Right atrium auricular region (tissue), 2 donors: ENCODE measurements at places on chromosomes 11 and 22.

DNA sequence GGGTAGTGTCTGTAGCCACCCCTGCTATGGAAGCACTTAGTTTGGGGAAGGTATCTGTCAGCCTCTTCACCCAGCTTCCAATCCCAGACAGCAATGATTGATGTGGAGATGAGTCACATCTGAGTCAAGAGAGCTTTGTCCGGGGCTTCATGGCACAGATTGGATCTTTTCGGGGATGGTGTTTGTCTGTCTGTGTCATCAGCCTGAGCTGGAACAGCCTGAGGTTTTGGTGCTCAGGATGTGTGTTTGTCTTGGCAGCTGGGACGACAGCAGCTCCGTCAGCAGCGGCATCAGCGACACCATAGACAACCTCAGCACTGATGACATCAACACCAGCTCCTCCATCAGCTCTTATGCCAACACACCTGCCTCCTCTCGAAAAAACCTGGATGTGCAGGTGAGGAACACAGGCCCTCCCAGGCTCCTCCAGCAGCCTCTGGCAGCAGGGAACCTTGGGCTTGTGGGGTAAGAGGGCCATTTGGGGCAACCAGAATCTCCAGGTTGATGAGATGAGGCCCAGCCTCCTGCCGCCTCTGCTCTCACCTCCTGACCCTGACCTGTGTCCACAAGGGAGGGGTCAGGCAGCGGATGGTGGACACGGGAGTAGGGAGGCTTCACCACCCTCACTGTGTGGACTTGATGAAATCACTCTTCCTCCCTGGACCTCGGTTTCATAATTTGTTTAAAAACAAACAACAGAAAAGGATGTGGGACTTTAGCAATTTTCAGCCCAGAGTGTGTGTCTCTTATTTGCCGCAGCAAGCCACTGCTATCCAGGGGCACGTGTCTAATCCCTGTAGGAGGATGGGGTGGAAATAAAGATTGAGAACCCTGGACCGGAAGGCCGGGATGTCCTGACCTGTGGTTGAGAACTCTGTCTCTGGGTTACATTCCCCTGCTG, 124.3 kb downstream of the DBX1 start:
- H3K4me1 ChIP-seq = peaks cover 35% of the 10 kb centered on the region
- no peak overlapping the region for H3K4me3 ChIP-seq
- no peak for DNase-seq

- H3K36me3 ChIP-seq = peaks cover 60% of the 10 kb centered on the region
- DNase-seq = no peak
- H3K27me3 ChIP-seq = no peaks in the 10 kb centered on the region
- peak overlapping the region; percentile 66 for H3K27ac ChIP-seq
Observed at GRCh38 chr22:41892721-41893120, 22.2 kb downstream of the SHISA8 start.

- H3K4me1 ChIP-seq = no peaks in the 10 kb centered on the region
- no peak overlapping the region for H3K4me3 ChIP-seq
- no peak for DNase-seq
- no peaks in the 10 kb centered on the region for H3K27me3 ChIP-seq
Observed at GRCh38 chr11:127103586-127104388, 103.2 kb upstream of the KIRREL3 start.

DNA sequence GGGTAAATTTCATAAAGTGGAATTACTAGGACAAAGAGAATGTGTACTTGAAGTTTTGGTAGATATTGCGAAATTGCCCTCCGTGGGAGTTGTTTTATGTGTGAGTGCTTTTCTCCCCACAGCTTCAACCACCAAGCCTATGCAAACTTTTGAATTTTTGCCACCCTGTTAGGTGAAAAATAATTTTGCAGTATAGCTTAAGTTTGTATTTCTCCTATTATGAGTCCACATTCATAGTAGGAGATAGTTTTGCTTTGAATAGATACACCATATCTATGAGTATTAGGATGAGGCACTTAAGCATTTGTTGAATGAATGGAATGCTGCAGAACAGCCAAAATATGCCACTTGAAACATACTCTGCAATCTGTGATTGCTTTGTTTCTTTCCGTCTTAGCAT, 43.6 kb downstream of the UVRAG start:
- no peaks in the 10 kb centered on the region for H3K27me3 ChIP-seq
- no peaks in the 10 kb centered on the region for H3K4me1 ChIP-seq
- peaks cover 11% of the 10 kb centered on the region for H3K36me3 ChIP-seq

GRCh38 chr11:66902486-66903177, 45.8 kb downstream of the LRFN4 start:
- no peak for DNase-seq
- H3K27ac ChIP-seq = no peak overlapping the region
- H3K4me1 ChIP-seq = no peaks in the 10 kb centered on the region
- no peaks in the 10 kb centered on the region for H3K27me3 ChIP-seq
- H3K36me3 ChIP-seq = no peaks in the 10 kb centered on the region

GRCh38 chr22:35476341-35476740, 64.3 kb upstream of the RASD2 start:
- no peaks in the 10 kb centered on the region for H3K4me1 ChIP-seq
- no peak overlapping the region for H3K27ac ChIP-seq
- no peaks in the 10 kb centered on the region for H3K36me3 ChIP-seq
- no peak for DNase-seq
- H3K27me3 ChIP-seq = no peaks in the 10 kb centered on the region
- H3K4me3 ChIP-seq = no peak overlapping the region

GRCh38 chr22:48334971-48335370, 1492.7 kb downstream of the BRD1 start:
- no peak overlapping the region for H3K27ac ChIP-seq
- H3K4me3 ChIP-seq = no peak overlapping the region
- no peaks in the 10 kb centered on the region for H3K4me1 ChIP-seq

DNA sequence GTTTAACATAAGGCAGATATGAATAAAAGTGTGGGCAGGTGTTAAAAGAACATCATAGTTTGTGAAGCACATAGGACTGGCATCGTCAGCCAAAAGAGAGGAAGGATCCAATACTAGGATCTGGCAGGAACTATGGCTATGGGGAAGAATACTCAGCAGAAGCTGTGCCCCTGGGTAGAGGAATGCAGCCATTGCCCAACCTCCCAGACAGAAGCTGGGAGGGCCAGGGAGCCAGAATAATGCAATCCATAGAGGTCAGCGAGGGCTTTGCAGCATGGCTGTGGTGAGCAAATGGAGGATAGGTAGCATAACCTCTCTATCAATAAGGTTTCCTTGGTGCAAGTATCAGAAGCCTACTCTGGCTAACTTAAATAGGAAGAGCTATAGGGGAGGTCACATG, 11.7 kb upstream of the CSTF3 start:
- no peaks in the 10 kb centered on the region for H3K36me3 ChIP-seq
- H3K4me1 ChIP-seq = peaks cover 7% of the 10 kb centered on the region
- no peak for DNase-seq

GRCh38 chr22:42062506-42063170, 8.0 kb downstream of the NAGA start:
- H3K4me1 ChIP-seq = no peaks in the 10 kb centered on the region
- no peak overlapping the region for H3K4me3 ChIP-seq
- peak; percentile 26 for DNase-seq

- H3K4me1 ChIP-seq = no peaks in the 10 kb centered on the region
- no peak overlapping the region for H3K27ac ChIP-seq
- no peak overlapping the region for H3K4me3 ChIP-seq
- no peak for DNase-seq
- no peaks in the 10 kb centered on the region for H3K27me3 ChIP-seq
Observed at GRCh38 chr11:68935516-68936357, 32.0 kb downstream of the IGHMBP2 start.

GRCh38 chr11:121018746-121019145, 5.2 kb upstream of the TBCEL start:
- H3K4me3 ChIP-seq = no peak overlapping the region
- no peak for DNase-seq
- peaks cover 4% of the 10 kb centered on the region for H3K4me1 ChIP-seq

DNA sequence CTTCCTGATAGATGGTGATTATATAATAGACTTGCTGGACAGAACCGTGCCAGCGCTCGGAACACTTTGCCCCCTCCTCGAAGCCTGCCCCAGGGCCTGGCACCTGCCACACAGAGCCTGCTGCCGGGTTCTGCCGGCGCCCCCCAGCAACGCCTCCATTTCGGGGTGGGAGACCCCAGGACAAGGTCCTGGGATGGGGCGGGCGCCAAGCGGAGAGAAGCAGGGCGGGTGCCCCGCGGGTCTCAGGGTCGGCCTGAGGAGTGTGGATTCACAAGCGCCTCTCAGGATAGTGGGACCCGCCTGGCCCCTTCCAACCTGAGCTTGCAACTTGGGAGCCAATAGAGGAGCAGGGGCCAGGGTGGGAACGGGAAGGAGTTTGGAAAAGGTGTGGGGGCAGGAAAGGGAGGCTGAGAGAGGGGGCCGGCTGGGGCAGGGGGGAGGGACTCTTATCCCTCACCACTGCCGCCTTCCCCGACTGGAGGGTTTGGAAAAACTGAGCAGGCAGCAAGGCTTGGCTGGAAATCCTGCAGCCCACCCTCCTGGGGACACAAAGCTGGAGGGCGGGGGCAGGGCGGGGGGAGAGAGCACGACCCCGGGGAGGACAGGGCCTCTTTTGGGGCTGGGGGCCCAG, 3.3 kb upstream of the BCL9L start:
- DNase-seq = no peak
- H3K36me3 ChIP-seq = no peaks in the 10 kb centered on the region
- H3K27me3 ChIP-seq = no peaks in the 10 kb centered on the region
- peak overlapping the region; percentile 59 for H3K4me3 ChIP-seq
- no peaks in the 10 kb centered on the region for H3K4me1 ChIP-seq

GRCh38 chr22:40002935-40003715, 8.4 kb downstream of the FAM83F start:
- H3K27me3 ChIP-seq = no peaks in the 10 kb centered on the region
- H3K36me3 ChIP-seq = no peaks in the 10 kb centered on the region
- H3K4me1 ChIP-seq = peaks cover 4% of the 10 kb centered on the region
- H3K27ac ChIP-seq = no peak overlapping the region

GRCh38 chr22:37195921-37196320, 7.9 kb upstream of the C1QTNF6 start:
- H3K4me3 ChIP-seq = no peak overlapping the region
- H3K27ac ChIP-seq = peak overlapping the region; percentile 96
- no peaks in the 10 kb centered on the region for H3K27me3 ChIP-seq
- no peaks in the 10 kb centered on the region for H3K36me3 ChIP-seq
- H3K4me1 ChIP-seq = peaks cover 50% of the 10 kb centered on the region
- DNase-seq = no peak

- no peaks in the 10 kb centered on the region for H3K4me1 ChIP-seq
- H3K4me3 ChIP-seq = no peak overlapping the region
- H3K27ac ChIP-seq = no peak overlapping the region
Observed at GRCh38 chr11:35615921-35616900, 2.0 kb upstream of the FJX1 start.

- H3K27me3 ChIP-seq = no peaks in the 10 kb centered on the region
- no peaks in the 10 kb centered on the region for H3K4me1 ChIP-seq
- no peak for DNase-seq
Observed at GRCh38 chr22:32803738-32804435, 2.4 kb downstream of the TIMP3 start.

GRCh38 chr11:132080127-132080526, 709.7 kb downstream of the NTM start:
- H3K27ac ChIP-seq = no peak overlapping the region
- no peaks in the 10 kb centered on the region for H3K27me3 ChIP-seq
- H3K4me3 ChIP-seq = no peak overlapping the region
- H3K4me1 ChIP-seq = no peaks in the 10 kb centered on the region
- no peaks in the 10 kb centered on the region for H3K36me3 ChIP-seq

DNA sequence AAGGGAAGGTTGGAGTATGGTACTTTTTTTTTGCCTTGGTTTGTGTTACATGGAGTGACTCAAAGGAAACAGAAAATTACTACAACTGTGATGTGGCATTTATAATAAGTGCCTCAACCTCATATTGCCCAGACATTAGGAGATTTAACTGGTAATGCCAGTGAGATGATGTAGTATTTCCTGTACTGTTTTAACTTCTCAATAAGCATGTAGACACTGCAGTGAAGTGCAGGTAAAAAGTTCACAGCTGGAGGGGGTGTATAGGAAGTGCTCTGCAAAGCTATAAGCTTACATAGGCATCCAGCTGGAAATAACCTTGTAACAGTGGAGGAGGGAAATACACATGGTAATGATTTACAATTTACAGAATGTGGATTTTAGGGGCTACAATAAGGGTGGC, 138.2 kb upstream of the MTMR2 start:
- H3K36me3 ChIP-seq = no peaks in the 10 kb centered on the region
- H3K4me3 ChIP-seq = no peak overlapping the region
- no peaks in the 10 kb centered on the region for H3K4me1 ChIP-seq
- no peak overlapping the region for H3K27ac ChIP-seq
- H3K27me3 ChIP-seq = no peaks in the 10 kb centered on the region
- no peak for DNase-seq

DNA sequence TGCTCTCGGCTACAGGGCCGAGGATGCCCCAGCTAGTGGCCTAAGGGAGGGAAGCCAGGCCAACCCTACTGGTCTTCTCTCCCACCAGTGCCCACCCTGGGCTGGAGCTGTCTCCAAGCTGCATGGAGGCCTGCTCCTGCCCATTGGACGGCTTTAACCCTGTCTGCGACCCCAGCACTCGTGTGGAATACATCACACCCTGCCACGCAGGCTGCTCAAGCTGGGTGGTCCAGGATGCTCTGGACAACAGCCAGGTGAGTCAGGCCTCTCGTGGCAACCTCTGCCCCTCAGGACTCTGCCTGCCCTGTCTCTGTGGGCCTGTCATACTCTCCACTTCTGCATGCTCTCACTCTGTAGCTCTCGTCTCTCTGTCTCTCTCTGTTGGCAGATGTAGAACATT, 44.1 kb upstream of the TPBGL start:
- H3K27ac ChIP-seq = no peak overlapping the region
- no peak overlapping the region for H3K4me3 ChIP-seq
- peaks cover 63% of the 10 kb centered on the region for H3K4me1 ChIP-seq
- no peak for DNase-seq

- H3K4me3 ChIP-seq = peak overlapping the region; percentile 93
- DNase-seq = no peak
- H3K27me3 ChIP-seq = no peaks in the 10 kb centered on the region
- no peaks in the 10 kb centered on the region for H3K4me1 ChIP-seq
Observed at GRCh38 chr11:62603072-62603408, 1.4 kb upstream of the MTA2 start.

GRCh38 chr11:42772886-42773285, 538.9 kb upstream of the API5 start:
- H3K36me3 ChIP-seq = no peaks in the 10 kb centered on the region
- no peaks in the 10 kb centered on the region for H3K27me3 ChIP-seq
- no peak overlapping the region for H3K4me3 ChIP-seq
- no peaks in the 10 kb centered on the region for H3K4me1 ChIP-seq
- DNase-seq = no peak
